ENCODE measurements at places on chromosomes 5 and 9. TPM values are rescaled to one million over a fixed set of nuclear protein-coding genes. Genes with fewer than 3 reads are reported as not detected.

GRCh38 chr5:38249812-38250211, 8.5 kb upstream of the EGFLAM start:
- H3K27me3 ChIP-seq, result no peaks in the 10 kb centered on the region
- DNase-seq, result no peak
- H3K4me3 ChIP-seq, result no peak overlapping the region
- no peaks in the 10 kb centered on the region for H3K4me1 ChIP-seq
- H3K36me3 ChIP-seq, result no peaks in the 10 kb centered on the region
- H3K27ac ChIP-seq, result no peak overlapping the region

GRCh38 chr5:117455236-117456233, 880.9 kb upstream of the SEMA6A start:
- no peak overlapping the region for H3K4me3 ChIP-seq
- H3K27ac ChIP-seq, result no peak overlapping the region
- H3K4me1 ChIP-seq, result no peaks in the 10 kb centered on the region
- no peaks in the 10 kb centered on the region for H3K36me3 ChIP-seq
- DNase-seq, result no peak

DNA sequence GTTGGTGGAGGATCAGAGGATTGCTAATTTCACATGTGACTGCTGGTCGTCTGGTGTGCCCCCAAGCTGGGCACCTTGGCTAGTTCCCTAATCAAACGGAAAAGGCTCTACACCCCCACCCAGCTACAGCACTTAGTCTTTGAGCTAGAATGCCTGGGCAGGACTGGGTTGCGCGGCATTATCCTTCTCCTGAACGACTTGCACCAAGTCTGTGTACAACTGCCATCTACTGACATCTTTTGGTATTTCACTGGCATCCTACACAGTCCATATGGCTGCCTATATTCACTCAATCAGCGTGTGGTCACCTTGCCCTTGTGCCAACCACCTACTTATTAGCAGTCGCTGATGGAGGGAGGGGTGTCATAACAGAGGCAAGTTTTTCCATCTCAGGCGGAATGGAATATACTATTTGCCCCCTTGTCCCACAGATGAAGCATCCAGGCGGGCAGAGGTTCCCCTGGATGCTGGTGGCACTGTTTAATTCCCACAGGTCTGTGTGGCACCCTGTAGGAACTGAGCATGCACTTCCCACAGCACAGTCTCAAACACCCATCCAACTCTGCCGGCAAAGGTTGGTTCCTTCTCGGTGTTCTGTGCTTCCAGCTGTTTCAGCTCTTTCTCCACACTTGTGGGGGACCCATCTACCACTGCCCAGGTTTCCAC, 150.1 kb downstream of the OSTF1 start:
- no peaks in the 10 kb centered on the region for H3K4me1 ChIP-seq
- H3K4me3 ChIP-seq, result no peak overlapping the region
- no peaks in the 10 kb centered on the region for H3K27me3 ChIP-seq

DNA sequence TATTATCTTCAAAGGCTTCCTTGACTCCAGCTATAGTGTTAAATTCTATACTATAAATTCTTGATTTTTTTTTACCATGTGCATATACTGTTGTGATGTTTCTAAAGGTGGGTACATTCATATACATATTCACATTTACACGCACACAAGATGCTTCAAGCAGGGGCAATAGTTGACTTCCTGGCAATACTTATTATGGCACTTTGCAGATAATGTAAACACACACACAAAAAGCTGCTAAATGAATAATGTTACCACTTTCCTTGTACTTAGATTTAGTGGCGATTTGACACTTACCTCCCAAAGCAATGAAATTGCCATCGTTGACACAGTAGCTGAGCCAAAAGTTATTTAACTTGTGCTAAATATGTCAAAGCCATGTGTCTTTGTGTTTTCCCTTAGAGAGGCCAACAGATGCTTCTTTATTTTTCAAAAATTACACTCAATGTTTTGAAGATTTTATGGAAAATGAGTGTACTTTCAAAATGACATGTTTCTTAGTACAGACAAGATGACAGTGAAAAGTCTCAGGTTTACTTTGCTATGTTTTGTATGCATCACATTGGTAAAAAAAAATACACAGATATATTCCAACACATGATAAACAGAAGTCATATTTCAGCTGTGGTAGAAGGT, 12.2 kb upstream of the ERAP2 start:
- H3K27me3 ChIP-seq, result no peaks in the 10 kb centered on the region
- no peaks in the 10 kb centered on the region for H3K4me1 ChIP-seq
- no peak for DNase-seq
- no peak overlapping the region for H3K27ac ChIP-seq
- no peaks in the 10 kb centered on the region for H3K36me3 ChIP-seq

- H3K4me1 ChIP-seq, result no peaks in the 10 kb centered on the region
- no peak overlapping the region for H3K27ac ChIP-seq
- H3K27me3 ChIP-seq, result no peaks in the 10 kb centered on the region
- H3K4me3 ChIP-seq, result no peak overlapping the region
Measured at GRCh38 chr5:153799466-153799865, 239.2 kb downstream of the FAM114A2 start.

- H3K4me1 ChIP-seq, result no peaks in the 10 kb centered on the region
- no peak for DNase-seq
- H3K4me3 ChIP-seq, result no peak overlapping the region
- no peaks in the 10 kb centered on the region for H3K27me3 ChIP-seq
- H3K27ac ChIP-seq, result no peak overlapping the region
Measured at GRCh38 chr9:6973762-6974161, 216.0 kb downstream of the KDM4C start.

- H3K4me3 ChIP-seq, result no peak overlapping the region
- DNase-seq, result peak; percentile 97
- peak overlapping the region; percentile 98 for H3K27ac ChIP-seq
- H3K27me3 ChIP-seq, result no peaks in the 10 kb centered on the region
- H3K4me1 ChIP-seq, result peaks cover 26% of the 10 kb centered on the region
Measured at GRCh38 chr5:87120518-87121303, 147.0 kb upstream of the RASA1 start.

GRCh38 chr5:94064025-94064424, 322.6 kb upstream of the POU5F2 start:
- DNase-seq, result no peak
- H3K4me1 ChIP-seq, result no peaks in the 10 kb centered on the region
- no peaks in the 10 kb centered on the region for H3K27me3 ChIP-seq

DNA sequence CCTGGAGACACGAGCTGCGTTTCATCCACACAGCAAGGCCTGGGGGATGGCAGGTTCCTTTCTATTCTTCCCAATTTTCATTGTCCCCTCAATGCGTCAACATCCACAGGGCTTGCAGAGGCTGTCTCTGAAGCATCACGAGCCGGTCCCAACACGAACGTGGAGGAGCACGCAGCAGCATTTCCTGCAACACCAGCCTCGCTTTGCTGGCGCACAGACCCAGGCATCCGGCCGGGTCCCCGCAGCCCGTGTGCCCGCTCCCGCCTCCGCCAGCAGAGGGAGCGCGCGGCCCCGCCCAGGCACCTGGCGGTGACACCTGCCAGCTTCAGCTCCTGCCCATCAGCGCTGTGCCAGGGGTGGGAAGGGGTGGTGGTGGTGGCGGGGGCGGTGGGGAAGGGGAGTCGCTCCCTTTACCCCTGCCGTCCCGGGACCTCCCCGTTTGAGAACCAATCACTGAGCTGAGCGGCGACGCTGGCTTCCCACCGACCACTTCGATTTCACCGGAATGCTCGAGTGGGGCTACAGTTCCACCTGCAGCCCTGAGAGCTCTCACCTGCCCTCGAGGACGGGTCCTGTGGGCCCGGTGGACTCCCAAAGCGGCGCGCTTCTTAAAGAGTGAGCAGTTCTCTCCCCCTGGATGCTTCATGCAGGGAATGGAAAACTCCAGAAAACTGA, 464.5 kb downstream of the ICE1 start:
- no peaks in the 10 kb centered on the region for H3K36me3 ChIP-seq
- H3K27me3 ChIP-seq, result no peaks in the 10 kb centered on the region
- H3K27ac ChIP-seq, result no peak overlapping the region
- DNase-seq, result no peak
- H3K4me3 ChIP-seq, result no peak overlapping the region

DNA sequence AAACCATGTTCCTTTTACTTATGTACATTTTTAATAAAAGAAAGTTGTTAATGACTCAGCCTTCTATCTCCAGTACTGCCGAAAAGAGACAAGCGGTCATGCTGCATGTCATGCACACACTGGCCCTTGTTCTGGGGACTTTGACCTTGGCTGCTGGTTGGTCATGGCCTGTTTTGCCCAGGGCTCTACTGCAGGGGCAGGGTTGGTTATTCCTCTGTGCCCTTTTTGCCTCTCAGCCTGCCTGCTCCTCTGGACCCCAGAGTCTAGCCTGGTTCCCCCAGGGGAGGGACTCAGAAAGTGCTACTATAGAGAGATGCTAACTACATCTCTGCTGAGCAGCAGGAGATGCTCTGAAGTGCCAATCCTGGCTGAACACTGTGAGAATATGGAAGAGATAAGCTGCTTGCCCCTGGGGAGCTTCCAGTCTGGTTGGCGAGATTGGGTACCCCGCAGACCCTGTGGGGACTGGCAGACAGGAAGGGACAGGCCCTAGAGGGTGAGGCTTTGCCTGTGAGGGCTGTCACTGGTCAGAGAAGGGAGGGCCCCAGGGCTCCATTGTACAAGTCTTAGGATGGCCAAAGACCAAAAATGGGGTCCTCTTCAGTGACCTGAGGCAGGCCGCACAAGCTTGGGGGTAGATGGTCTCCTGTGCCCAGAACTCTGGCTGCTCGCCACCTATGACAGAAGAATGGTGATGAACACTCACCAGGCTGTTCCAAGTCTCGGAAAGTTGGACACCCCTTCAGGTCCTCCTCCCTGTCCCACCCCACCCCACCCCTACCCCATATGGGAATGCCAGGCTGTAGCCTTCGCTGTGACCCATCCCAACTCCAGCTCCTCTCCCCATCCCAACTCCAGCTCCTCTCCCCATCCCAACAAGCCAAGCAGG, 14.3 kb downstream of the IRF1 start:
- DNase-seq, result no peak
- no peaks in the 10 kb centered on the region for H3K27me3 ChIP-seq
- H3K36me3 ChIP-seq, result no peaks in the 10 kb centered on the region
- no peak overlapping the region for H3K27ac ChIP-seq

GRCh38 chr5:158119961-158120723, 261.2 kb upstream of the CLINT1 start:
- peak; percentile 86 for DNase-seq
- no peaks in the 10 kb centered on the region for H3K36me3 ChIP-seq
- H3K4me3 ChIP-seq, result no peak overlapping the region
- H3K27ac ChIP-seq, result peak overlapping the region; percentile 77
- no peaks in the 10 kb centered on the region for H3K27me3 ChIP-seq

GRCh38 chr5:19853616-19854240, 134.3 kb downstream of the CDH18 start:
- H3K27ac ChIP-seq, result peak overlapping the region; percentile 11
- no peaks in the 10 kb centered on the region for H3K27me3 ChIP-seq
- peak; percentile 93 for DNase-seq

GRCh38 chr5:132854301-132854700, 12.0 kb downstream of the GDF9 start:
- DNase-seq, result peak; percentile 41
- H3K36me3 ChIP-seq, result no peaks in the 10 kb centered on the region
- no peaks in the 10 kb centered on the region for H3K27me3 ChIP-seq
- no peaks in the 10 kb centered on the region for H3K4me1 ChIP-seq
- no peak overlapping the region for H3K4me3 ChIP-seq
- H3K27ac ChIP-seq, result no peak overlapping the region

- DNase-seq, result peak; percentile 99
- peak overlapping the region; percentile 90 for H3K27ac ChIP-seq
- H3K4me3 ChIP-seq, result peak overlapping the region; percentile 0
- H3K27me3 ChIP-seq, result no peaks in the 10 kb centered on the region
- no peaks in the 10 kb centered on the region for H3K36me3 ChIP-seq
Measured at GRCh38 chr5:83925321-83925954, 204.8 kb upstream of the HAPLN1 start.

The PCDHB9 gene
- 3.6 TPM for total RNA-seq

The NR2F1 gene
- total RNA-seq, result 4.3 TPM

The SPATA24 gene
- 5.2 TPM for total RNA-seq

The CXCL14 gene
- total RNA-seq, result 0.53 TPM

The OTP gene
- total RNA-seq, result 0.17 TPM

The SNX2 gene
- 87.2 TPM for total RNA-seq

The DRD1 gene
- 0.23 TPM for total RNA-seq

All from astrocyte (in vitro differentiated cells and primary cell).